ENCODE measurements at places on chromosomes 3 and 15.

DNA sequence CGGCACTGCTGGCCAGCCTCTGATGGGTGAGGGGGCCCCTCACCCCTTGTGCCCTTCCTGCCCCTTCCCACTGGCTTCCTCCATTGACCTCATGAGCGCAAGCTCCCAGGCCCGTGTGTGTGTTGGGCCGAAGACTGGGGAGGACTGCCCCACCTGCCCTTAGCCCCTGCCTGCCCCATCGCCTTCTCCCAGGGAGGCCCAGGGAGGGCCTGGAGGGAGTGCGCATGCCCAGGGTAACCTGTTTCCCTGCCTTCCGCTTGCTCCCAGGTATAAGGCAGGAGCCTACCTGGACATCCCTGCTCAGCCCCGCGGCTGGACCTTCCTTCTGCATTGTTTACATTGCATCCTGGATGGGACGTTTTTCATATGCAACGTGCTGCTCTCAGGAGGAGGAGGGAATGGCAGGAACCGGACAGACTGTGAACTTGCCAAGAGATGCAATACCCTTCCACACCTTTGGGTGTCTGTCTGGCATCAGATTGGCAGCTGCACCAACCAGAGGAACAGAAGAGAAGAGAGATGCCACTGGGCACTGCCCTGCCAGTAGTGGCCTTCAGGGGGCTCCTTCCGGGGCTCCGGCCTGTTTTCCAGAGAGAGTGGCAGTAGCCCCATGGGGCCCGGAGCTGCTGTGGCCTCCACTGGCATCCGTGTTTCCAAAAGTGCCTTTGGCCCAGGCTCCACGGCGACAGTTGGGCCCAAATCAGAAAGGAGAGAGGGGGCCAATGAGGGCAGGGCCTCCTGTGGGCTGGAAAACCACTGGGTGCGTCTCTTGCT is 8.8 kb downstream of the DLL4 start:
- no peak for DNase-seq

GRCh38 chr15:43286074-43286473 is 19.3 kb upstream of the TGM5 start:
- DNase-seq, result no peak

DNA sequence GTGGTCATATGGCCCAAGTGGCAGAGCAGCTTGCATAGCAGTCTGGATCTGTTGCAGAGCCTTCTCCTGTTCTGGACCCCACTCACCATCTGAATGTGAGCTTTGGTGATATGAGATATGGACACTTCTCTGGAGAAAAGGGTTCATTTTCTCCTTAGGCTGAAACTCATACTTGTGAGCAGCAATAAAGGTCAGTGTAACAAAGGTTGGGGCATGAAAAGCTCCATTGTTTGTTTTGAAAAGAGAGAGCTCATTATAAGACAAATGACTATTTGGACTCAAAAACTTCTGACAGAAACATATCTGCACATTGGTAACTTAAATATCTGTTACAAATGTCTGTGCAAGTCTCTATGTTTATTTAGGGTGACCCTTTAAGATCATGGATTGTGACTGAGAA is 517.3 kb downstream of the MFSD1 start:
- DNase-seq, result no peak

- DNase-seq, result no peak
Observed at GRCh38 chr3:83738202-83738601, 1220.6 kb upstream of the CADM2 start.

DNA sequence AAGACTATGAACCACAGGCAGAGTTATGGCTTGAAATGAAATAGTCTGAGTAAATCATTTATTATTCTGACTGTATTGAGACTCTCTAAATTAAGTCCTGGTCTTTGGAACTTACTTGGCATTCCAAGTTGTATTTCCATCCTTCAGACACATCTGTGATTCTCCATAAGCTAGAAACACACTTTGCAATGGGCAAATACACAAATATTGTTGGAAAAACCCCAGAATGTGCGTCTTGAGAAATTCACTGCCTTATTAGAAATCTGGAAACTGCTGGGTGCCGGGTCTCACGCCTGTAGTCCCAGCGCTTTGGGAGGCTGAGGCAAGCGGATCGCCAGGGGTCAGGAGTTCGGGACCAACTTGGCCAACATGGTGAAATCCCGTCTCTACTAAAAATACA is 87.8 kb downstream of the WWTR1 start:
- DNase-seq, result no peak

- DNase-seq, result no peak
Observed at GRCh38 chr15:60639502-60639901, 160.6 kb upstream of the ICE2 start.

DNA sequence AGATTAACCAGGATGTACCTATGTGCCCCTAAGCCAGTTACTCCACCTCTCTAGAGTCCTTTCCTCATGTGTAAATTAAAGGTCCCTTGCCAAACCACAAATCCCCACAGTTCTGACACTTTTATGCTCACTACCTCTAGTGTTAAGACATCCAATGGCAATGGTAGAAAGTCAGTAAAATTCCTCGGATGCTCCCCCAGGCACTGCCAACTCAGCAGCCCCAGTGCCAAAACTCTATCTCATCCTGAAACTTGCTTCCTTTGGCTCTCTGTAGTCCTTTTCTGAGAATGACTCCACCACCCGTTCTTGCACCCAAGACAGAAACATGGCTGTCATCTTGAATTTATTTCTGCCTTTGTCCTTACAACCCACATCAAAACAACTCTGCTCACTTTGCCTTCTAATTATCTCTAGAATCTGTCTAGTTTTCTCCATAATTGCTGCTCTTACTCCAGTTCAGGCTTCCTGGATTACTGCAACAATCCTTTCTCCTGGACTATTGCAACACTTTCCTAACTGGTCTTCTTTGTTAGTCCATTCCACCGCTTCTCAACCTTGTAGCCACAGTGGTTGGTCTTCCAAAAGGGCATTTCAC is 41.6 kb downstream of the MB21D2 start:
- peak; percentile 74 for DNase-seq

GRCh38 chr15:92306663-92307062 is 87.0 kb upstream of the ST8SIA2 start:
- peak; percentile 13 for DNase-seq

DNA sequence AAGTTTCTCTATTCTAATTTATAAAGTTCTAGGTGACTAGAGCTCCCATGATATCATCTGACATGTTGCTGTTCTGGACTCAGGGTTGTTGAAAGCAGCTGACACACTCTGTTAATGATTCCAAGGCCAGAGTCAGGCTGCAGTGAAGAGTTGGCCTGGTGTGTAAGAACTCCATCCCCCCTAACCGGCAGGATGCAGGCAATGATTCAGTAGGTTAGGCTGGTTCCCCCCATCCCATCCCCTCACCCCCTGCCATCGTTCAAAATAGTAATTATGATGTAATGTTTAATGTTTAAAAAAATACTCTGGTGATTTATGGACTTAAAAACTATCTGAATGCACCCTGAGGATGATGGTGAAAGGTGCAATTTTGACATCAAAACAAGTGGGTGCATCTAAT is 4.6 kb upstream of the TRIM71 start:
- DNase-seq, result peak; percentile 89

GRCh38 chr3:22593638-22594037 is 609.5 kb upstream of the UBE2E2 start:
- DNase-seq, result no peak

DNA sequence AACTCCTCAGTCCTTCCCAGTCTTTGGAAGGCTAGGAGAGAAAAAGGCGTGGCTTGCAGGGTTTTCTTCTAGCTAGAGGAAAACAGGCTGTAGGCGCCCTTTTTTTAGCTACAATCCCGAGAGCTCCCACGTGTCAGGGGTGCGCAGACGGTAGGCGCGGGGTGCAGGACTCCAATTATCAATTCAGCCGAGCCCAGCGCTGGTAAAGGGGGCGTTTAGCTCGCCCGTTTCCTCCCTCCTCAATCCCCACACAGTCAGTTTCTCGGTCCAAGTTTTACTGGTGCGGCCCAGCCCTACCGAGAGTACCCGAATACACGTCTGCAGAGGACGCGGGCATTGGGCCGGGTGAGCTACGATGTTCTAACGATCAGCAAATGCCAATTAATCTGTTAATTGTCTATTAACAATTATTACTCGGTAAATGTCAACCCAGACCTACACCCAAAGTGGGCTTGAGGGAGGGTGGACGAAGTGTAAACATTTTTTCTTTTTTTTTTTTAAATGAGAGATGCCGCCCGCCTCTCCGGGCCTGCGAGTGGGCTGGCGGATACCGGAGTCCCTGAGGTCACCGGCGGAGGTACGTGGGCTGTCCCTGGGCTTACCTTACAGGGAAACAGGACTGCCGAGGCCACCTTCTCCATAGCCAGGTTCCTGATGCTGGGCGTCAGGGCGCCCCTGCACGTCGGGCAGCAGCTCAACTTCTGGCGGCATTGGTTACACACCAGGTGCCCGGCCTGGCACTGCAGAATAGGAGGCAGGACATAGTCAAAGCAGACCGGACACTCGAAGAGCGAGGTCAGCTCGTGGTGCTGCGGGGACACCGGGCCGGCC is 923 bp downstream of the SIAH2 start:
- peak; percentile 36 for DNase-seq

GRCh38 chr3:155394240-155394639 is 100.8 kb upstream of the STRIT1 start:
- no peak for DNase-seq

GRCh38 chr3:185741586-185741985 is 83.3 kb downstream of the IGF2BP2 start:
- no peak for DNase-seq

Measured in HepG2 (cell line).